ENCODE measurements at places on chromosomes 7 and 10.

DNA sequence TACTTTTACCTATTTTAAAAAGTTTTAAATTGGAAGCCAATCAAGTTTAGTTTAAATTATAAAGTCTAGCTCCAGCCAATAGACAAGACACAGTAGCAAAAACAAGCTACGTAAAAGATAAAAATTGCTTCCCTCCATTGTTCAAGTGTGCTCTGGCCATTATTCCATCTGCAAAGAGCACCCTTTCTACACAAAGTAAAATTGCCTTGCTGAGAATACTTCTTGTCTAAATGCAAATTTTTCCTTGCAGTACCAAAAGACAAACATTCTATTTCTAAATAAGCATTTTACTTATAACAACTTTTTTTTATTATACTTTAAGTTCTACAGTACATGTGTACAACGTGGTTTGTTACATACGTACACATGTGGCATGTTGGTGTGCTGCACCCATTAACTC, 75.9 kb upstream of the ZNF746 start:
- no peak for DNase-seq

DNA sequence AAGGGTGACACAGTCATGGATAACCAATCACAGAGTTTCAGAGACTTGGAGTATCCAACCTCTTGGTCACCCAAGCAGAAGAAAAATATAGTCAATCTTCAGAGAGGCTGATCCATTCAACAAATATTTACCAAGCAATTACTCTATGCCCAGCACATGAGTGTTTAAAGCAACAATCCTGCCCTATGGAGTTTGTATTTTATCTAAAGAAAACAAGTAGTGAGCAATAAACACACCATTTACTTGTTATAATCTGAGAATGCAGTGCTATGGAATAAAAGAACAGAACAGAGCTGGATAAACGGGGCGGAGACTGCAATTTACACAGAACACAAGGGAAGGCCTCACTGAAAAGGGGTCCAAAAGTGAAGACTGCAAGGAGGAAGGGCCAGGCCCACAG, 63.8 kb downstream of the GRB10 start:
- DNase-seq: no peak

- DNase-seq: no peak
These were observed 18.9 kb upstream of the SEPTIN7 start for GRCh38 chr7:35781767-35782515.

- no peak for DNase-seq
These were observed 29.0 kb upstream of the ATXN7L1 start for GRCh38 chr7:105905209-105905909.

DNA sequence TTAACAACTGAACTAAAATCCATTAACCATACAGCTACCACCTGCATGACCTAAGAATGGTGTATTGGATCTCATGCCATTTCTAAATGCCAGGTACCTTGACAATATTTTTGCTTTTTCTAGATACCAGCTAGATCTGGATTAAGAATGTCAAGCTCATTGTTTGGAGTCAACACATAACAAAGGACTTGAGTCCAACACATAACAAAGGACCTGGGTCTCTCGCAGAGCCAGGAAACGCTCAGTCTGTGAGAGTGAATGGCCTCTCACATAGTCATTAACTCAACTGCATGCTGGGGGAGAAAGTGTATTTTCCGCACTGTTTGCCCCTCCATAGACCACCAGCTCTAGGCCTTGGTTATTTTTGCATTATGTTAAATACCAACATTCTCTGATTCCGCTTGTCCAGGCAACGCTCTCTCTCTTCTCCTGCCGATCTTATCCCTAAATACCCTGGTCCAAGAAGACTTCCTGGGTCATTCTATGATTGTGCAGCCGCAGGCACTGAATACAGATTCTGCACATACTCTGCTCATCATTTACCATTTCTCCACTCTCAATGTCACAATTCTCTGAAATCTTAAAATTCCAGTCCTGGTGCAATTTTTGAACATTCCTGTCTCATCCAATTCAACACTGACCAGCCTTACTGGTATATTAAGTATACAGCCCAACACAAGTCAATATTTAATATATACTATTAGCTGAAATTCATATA, 31.2 kb downstream of the ITIH5 start:
- DNase-seq: no peak

DNA sequence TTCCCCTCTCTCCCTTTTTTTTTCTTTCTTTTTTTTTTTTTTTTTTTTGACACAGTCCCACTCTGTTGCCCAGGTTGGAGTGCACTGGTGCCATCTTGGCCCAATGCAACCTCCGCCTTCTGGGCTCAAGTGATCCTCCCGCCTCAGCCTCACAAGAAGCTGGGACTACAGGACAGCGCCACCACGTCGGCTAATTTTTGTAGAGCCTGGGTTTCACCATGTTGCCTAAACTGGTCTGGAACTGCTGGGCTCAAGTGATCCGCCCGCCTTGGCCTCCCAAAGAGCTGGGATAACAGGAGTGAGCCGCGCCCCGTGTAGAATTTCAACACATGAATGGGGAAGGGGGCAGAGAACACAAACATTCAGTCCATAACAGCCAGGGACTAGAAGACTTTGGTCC, 2.6 kb upstream of the SP4 start:
- DNase-seq: no peak

- DNase-seq: peak; percentile 85
These were observed 32.4 kb downstream of the UNC5B start for GRCh38 chr10:71244431-71245419.

- no peak for DNase-seq
These were observed 18.9 kb downstream of the RCC1L start for GRCh38 chr7:75054744-75055143.
